ENCODE measurements at places on chromosomes 1 and 21. TPM values are rescaled to one million over a fixed set of nuclear protein-coding genes. Genes with fewer than 3 reads are reported as not detected.

ATP6V1G3 gene
- not detected for total RNA-seq

MINDY1 gene
- total RNA-seq = 3.8 TPM

DNA sequence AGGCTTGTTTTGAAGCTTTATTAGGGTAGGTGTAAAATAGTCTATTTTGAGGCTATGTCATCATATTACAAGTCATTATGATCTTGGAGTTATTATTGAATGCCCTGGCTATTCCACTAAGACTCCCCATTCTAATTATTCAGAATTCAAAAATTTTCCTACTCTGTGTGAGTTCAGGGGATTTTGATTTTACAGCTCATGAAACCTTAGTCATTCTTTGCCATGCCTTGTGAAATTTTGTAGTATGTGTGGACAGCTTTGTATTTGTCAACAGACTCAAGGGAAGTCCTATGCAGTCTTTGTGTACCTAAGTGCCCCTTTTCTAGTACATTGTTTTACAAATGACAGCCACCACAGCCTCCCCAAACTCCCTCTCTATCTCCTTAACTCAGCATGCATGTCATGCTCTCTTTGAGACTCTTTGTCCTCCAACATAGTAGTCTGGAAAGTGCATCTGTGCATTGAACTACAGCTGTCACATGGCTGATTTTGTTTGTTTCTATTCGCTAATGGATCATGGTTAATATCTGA, 28.0 kb downstream of the CD1D start:
- DNase-seq = no peak

DNA sequence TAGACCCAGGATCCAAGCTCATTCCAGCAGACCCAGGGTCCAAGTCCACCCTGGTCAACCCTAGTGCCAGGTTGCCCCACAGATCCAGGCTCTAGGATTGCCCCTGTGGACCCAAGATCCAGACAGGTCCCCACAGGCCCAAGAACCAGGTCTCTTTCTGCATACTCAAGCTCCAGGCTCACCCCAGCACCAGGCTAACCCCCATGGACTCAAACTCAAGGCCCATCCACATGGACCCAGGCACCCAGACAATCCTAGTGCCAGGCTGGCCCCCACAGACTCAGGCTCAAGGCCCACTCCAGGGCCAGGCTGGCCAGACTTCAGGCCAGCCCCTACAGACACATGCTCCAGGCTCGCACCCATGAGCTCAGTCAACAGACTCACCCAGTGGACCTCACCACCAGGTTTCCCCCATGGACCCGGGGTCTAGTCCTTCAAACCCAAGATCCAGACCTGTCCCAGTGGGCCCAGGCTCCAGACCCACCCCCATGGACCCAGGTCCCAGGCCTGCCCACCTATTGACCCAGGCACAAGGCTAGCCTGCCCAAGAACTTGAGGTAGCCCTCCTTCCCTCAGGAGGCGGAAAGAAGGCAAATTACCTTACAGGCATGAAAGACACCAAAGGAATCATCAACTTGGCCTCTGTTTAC, 124.4 kb downstream of the SMYD3 start:
- DNase-seq = no peak

DNA sequence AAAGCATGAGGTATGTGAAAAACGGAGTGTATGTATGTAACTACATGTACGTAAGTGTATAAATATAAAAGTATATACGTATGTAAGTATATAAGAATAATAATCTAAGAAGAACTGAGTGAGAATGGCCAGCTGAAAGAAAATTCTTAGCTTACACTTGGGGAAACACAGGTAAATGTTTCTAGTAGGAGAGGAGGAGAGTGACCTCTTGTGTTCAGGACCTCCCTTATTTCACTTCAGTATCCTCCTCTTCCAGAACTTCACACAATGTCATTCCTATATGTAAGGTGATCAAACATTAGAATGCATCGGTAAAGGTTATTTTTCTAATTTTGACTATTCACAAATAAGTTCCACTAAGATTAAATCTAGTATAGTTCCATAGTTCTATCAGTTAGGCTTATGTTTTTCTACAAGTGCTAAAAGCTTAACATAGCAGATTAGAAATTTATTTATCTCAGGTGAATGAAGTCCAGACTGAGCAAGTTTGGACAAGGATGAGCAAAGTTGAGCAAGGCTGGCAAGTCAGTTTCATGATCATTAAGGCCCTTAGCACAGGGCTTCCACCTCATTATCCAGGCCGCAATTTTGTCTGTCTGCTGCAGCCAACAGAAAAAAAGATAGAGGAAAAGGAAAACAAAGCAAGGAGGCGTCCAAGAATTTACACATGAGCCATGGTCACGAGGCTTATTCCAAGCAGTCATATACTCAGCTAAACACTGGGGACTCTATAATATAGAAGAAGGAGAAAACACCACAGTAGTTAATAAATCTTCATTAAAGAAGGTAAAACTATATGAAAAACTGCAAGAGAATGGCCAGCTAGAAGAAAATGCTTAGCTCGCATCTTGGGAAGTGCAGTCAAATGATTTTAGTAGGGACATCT, 7.1 kb upstream of the MROH9 start:
- DNase-seq = no peak

DNA sequence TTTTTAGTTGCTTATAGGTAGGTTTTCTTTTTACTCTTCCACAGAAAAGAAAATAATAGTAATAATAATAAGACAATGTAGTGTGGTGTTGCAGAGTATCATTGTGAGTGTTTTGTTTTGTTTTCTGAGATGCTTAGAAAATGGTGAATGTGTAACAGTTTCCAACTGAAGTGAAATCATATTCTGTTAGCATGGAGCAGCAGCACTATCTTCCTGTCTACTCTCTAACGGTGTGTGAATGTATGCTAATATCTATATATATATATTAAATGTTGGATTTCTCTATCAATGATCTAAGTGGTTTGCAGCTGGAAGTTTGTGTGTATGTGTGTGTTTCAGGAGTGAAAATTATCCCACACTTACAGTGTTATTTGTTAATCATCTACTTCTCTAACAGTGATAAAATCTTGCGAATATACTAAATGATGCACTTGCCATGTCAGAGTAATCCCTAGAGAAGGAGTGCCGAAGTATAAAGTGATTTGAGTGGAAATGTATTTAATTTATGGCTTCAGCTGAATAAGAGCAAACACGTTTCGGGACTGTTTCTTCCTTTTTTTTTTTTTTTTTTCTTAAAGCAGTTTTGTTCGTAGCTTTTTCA, 377 bp downstream of the SAMD13 start:
- peak; percentile 7 for DNase-seq

DNA sequence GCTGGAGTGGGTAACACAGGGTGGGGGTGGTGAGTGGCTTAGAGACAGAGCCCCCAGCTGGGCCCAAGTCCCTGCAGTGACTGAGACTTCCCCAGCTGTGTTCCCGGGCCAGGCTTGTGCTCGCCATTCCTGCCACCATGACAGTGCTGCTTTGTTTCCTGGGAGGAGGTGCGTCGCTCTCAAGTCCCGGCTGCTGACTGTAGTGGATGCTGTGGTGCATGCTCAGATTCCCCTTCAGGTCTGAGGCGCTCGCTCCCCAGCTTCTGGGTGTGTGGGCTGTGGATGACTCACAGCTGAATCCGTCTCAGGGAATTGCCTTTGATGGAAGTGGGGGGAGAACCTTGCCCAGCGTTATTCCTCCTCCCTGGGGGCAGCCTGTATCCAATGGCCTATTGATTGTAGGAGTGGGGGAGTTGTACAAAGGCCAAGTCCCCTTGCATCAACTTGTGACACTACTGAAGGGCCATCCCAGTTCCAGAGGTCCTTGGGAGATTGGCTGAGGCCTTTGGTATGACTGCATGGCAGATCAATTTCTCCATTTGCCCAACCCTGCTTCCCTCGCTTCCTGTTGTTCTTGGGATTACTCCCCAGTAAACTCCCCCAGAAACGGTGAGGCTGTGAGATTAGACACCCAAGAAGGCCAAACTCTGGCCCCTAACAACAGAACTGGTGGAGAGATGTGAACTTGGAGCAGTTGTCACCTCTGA, 17.8 kb upstream of the POU3F1 start:
- DNase-seq = peak; percentile 54

DNA sequence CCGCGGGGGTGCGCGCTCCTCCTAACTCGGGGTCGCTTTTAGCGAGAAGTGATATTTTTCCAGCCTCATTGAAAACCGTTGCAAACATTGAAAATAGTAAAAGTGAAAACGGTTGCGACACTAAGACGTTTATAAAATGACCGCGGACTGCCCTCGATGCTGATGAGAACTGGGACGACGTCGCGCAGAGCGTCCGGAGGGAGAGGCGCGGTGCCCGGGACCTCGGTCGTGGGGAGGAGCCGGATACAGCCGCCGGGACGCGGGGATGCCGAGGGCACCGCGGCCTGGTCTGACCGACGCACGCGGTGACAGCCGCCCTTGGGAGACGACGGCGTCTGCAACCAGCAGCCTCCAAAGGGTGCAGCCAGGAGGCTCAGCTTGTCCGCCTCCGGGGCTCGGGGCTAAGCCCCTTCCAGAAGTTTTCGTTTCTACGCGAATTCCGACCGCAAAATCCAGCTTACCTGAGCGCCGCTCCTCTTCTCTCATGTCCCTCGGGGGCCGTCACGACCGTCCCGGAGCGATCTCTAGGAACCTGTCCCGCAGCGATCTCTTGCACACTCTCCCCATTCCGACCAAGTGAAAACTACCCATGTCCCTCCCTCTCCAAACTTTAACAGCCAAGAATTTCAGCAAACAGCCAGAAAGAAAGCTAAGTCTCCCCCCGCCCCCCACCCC, 144.4 kb upstream of the ETS2 start:
- DNase-seq = no peak

GRCh38 chr1:225815526-225816178, 5.7 kb downstream of the EPHX1 start:
- DNase-seq = no peak

DNA sequence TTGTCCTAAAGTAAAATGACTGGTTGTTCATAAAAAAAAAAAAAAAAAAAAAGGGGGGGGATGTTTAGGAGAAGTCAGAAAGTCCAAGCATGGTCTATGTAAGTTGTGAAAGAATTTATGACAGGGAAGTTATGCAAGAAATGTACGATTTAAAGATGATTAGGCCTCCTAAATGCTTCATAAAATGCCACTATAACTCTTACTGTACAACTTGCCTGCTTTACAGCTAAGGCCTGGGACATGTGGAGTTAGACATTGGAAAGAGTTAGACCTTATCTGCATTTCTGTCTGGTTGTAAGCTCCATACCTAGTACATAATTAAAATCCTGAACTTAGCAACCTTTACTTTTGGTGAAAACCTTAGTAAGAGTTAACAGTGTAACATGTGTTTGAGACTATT, 150.0 kb downstream of the TPR start:
- DNase-seq = no peak

DNA sequence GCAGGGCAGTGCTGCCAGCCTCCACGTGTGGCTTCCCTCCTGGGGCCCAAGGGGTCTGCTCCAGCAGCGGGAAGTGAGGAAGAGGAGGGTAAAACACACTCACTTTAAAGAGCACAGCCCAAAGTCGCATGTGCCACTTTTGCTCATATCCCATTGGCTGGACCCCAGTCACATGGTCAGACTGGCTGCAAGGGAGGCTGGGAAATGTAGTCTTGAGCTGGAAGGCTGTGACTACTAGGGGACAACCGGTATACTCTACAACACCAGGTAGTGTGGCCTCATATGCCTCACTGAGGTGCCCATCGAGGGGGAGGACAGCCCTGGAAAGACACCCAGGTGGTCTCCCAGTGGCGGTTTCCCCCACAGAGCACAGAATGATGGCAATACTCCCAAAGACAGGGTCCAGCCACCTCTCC, 45.2 kb downstream of the CAMK2N1 start:
- peak; percentile 46 for DNase-seq

- no peak for DNase-seq
Observed at GRCh38 chr1:79530476-79530875, 523.9 kb upstream of the ADGRL4 start.

DNA sequence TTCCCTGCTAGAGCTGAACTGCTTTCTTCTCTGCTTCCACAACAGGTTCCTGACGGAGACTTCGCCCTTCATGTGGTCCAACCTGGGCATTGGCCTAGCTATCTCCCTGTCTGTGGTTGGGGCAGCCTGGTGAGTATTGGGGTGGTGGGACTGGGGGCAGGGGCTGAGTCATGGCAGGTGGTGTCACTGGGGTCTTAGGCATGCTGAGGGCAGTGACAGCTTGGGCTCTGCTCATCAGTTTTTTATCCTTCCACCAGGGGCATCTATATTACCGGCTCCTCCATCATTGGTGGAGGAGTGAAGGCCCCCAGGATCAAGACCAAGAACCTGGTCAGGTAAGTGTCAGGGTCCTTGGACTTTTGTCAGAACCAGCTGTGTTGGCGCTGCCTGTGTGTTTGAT, 1.3 kb downstream of the ATP6V0B start:
- DNase-seq = no peak

DNA sequence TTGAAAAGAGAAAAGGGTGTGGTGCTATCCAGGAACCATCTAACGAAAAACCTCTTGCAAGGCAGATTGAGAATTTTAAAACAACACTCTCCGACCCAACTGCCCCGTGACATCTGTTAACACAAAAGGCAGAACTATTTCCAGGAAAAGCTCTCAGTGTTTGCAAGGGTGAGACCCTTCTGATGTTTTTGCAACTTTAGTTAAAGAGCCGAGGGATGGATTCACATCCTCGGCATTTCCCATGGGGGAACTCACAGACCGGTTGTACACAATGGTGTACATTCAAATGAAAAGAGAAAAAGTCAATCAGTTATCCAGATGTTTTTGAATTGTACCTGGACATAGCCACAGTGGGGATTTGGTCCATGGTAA, 120.0 kb downstream of the NGF start:
- DNase-seq = no peak

- no peak for DNase-seq
Observed at GRCh38 chr1:186869526-186870228, 40.9 kb downstream of the PLA2G4A start.
